ENCODE measurements at places on chromosomes 11 and 22.
A peak's percentile ranks its signal among the peaks of the same experiment; 100 is the strongest.

GRCh38 chr22:26238596-26238995 is 69.3 kb downstream of the SEZ6L start:
- DNase-seq: no peak

- DNase-seq: no peak
These were observed 4.5 kb downstream of the KCNQ1OT1 start for GRCh38 chr11:2694995-2695939.

DNA sequence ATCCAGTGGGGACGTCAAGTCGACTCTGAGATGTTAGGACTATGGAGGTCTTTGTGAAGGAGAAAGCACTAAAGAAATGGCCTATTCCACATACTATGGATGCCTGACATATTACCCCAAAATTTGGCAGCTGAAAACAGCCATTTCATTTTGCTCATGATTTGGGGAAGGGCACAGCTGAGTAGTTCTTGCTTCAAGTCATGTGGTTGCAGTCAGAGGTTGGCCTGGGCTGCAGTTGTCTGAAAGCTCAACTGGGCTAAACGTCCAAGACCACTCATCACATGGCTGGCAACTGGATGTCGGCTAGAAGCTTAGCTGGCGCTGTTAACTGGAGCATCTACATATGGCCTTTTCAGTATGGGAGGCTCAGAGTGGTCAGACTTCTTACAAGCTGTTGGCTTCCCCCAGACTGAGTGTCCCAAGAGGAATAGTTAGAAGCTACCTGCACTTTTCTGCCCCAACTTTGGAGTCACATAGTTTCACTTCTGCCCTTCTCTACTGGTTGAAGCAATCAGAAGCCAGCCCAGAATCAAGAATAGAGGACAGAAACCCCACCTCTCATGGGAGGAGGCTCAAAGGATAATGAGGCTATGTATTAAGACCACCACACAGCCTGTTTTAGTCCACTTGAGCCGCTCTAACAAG is 14.1 kb downstream of the SLC35C1 start:
- DNase-seq: no peak

- DNase-seq: no peak
These were observed 33.7 kb downstream of the WNT11 start for GRCh38 chr11:76172583-76172982.

- no peak for DNase-seq
These were observed 273.2 kb downstream of the DCDC1 start for GRCh38 chr11:31096191-31096805.

GRCh38 chr11:63621071-63621470 is 6.8 kb upstream of the PLAAT3 start:
- DNase-seq: no peak

DNA sequence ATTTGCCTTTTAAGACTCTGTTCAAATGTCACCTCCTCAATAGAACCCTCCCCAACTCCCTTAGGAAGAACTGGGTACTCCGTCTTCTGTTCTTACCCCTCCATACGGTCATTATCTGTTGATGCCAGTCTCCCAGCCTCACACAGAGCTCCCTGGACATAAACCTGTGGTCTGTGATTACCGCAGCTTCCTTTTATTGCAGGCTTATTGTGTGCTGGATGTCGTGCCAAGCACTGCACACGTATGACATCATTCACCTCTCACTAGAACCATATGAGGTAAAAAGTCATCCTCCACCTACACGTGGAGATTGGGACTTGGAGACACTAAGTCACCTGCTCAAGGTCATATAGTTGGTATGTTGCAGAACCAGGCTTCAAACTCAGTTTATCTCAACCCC is 15.3 kb downstream of the PTPN5 start:
- DNase-seq: no peak

GRCh38 chr22:44340271-44341239 is 27.8 kb upstream of the SHISAL1 start:
- DNase-seq: no peak

DNA sequence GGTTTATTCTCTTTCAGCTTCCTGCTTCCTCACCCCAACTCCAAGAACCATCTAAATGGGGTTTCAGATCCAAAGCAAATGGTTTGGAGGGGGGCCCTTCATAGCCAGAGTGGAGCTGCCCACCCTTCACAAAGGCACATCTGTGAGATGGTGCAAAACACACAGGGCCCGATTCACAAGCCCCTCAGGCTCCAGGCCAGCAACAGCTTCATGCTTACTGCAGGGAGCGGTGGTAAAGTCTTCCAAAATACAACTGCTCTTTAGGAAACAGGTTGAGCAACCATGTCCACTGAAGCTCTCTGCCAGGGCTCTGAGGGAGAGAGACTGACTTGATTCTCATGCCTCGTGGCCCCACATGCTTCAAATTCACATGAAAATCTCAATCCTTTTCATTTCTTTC is 213.0 kb upstream of the NARS2 start:
- DNase-seq: no peak

- no peak for DNase-seq
These were observed 2.1 kb upstream of the LRRC32 start for GRCh38 chr11:76672431-76673175.

DNA sequence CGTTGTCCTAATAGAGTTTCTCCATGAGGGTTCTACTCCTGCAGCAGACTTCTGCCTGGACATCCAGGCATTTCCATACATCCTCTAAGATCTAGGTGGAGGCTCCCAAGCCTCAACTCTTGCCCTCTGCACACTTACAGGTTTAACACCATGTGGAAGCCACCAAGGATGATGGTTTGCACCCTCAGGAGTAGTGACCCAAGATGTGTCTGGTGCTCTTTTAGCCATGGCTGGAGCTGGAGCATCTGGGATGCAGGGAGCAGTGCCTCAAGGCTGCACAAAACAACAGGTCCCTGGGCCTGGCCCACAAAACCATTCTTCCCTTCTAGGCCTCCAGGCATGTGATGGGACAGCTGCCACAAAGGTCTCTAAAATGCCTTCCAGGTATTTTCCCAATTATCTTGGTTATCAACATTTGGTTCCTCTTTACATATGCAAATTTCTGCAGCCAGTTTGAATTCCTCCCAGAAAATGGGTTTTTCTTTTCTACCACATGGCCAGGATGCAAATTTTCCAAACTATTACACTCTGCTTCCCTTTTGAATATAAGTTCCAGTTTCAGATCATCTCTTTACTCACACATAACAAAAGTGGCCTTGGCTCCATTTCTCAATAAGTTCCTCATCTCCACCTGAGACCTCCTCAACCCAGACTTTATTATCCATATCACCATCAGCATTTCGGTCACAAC is 69.5 kb upstream of the GNAZ start:
- DNase-seq: no peak

- DNase-seq: no peak
These were observed 4.2 kb downstream of the CDKN1C start for GRCh38 chr11:2881076-2881980.

DNA sequence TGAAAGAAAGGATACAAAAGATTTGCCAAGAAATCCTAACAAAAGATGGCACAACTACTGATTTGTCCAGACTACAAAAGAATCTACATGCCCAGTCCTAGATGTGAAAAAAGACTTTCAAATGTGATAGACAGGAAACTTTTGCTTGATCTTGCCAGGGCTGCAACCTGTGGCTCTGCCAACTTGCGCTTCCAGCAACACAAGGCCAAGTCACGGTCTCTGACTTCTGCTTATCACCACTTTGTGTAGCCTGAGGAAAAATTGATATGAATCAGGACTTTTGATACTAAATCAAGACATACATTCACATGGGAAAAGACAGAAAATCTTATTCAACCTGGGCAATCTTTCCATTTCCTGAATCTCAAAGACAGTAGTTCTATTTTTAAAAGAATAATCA is 366.0 kb downstream of the RAB38 start:
- no peak for DNase-seq

DNA sequence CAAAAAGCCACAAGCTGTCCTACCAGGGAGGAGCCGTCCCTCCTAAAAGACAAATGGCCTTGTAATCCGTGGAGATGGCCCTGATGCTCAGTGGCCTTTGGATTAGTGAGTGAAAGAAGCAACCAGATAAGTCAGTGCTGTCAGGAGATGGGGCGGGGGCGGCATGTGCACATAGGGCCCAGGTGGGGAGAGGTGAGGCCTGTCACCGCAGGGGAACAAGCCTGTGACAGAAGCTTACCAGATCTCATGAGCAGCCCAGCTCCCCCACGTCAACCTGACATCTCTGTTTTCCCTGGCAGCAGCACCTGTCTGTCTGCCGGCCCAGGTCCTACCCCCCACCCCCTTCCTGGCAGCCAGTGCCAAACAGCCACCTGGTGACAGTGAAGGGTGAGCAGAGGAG is 162.6 kb downstream of the BUD13 start:
- no peak for DNase-seq

DNA sequence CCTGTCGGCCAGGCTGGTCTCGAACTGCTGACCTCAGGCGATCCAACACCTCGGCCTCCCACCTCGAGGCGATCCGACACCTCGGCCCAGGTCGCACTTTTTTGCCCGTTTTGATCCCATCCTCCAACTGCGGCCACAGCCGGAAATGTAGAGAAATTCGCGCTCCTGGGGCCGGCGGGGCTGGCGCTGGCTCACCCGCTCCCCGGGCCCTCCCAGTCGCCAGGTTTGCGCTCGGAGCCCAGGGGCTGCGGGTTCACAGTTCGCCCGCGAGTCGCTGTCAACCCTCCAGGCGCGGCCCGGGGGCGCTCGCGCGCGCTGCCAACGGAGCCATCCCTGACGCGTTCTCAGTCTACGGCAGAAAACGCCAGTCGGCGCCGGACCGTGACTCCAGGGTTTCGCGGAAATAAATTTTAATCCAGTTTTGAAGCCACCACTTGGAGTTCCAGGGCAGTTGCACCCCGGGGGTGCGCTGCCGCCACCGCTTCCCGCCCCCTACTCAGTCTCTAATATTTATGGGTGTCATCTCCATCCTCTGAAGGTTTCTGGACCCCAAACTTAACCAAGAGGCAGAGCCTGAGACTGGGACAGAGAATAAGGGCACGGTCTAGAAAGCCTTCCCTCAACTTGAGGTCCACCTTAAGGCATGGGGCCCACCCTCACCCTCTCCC is 1.5 kb upstream of the KLHDC7B start:
- DNase-seq: peak; percentile 93

GRCh38 chr22:48855593-48856307 is 971.9 kb downstream of the BRD1 start:
- peak; percentile 49 for DNase-seq

DNA sequence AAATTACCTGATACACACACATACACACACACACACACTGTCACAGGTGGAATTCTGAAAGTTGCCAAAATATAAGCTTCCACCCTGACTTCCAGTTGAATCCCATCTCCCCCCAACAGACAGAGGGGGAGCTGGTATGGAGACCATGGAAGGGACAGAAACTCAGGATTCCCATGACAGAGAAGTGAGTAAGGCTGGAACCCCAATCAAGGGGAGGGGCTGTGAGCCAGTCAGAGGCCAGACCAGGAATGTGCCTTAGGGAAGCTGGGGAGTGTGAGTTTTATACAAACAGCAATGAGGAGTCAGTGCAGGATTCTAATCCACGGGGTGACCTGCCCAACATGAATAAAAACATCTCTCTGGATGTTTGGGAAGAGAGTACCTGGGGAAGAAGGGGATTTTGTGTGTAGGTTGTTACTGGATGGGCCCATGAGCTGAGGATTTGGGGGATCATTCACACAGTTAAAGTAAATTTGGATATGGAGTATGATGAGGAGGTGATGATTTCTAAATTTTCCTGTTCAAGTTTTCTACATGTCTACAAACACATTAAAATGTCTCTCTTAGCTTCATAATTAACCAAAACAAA is 38.7 kb upstream of the TOP3B start:
- DNase-seq: no peak

DNA sequence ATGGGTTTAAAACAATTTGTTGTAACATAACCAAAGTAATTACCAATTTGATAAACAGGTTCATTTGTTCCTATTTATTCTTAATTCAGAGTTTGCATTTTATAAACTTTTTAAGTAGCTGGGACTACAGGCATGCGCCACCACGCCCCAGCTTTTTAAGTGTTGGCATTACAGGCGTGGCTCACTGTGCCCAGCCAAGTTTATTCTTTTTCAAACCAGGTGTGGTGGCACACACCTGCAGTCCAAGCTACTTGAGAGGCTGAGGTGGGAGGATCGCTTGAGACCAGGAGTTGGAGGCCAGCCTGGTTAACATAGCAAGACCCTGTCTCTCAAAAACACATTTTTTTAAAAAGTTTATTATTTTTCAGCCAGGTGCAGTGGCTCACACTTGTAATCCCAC is 19.1 kb downstream of the PPFIA1 start:
- DNase-seq: no peak

DNA sequence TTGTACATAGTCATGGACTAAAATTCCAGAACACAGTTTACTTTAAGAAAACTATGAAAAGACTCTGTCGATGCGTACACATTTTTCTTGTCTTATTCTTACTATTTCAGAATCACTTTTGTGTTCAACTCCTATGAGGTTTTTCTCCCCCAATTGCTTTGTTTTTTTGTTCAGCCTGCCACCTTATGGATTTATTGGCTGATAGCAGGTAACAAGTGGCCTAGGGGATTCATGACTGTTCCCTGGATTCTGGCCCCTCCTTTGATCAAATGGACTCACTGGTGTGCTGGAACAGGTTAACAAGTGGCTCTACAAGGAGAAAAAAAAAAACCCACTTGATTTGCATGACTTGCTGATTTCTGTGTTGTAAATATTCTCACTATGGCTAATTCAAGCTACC is 10.6 kb downstream of the MMP20 start:
- DNase-seq: no peak

DNA sequence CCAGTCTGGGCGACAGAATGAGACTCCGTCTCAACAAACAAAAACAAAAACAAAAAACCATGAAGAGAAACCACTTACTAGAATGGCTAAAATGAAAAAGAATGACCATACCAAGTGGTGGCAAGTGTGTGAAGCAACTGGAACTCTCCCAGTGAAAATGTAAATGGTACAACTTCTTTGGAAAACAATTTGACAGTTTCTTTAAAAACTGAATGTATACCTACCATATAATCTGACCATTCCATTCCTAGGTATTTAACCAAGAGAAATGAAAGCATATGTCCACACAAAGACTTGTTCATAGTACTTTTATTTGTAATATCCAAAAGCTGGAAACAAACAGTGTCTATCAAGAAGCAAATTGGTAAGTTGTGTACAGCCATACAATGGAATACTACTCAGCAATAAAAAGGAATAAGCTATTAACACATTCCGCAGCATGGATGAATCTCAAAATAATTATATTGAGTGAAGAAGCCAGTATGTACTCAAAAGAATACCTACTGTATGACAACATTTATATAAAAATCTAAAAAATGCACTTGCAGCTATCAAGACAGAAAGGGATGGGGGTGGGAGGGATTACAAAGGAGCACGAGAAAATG is 27.7 kb downstream of the DGCR2 start:
- DNase-seq: no peak

GRCh38 chr11:57779276-57779675 is 17.7 kb downstream of the CTNND1 start:
- DNase-seq: no peak

DNA sequence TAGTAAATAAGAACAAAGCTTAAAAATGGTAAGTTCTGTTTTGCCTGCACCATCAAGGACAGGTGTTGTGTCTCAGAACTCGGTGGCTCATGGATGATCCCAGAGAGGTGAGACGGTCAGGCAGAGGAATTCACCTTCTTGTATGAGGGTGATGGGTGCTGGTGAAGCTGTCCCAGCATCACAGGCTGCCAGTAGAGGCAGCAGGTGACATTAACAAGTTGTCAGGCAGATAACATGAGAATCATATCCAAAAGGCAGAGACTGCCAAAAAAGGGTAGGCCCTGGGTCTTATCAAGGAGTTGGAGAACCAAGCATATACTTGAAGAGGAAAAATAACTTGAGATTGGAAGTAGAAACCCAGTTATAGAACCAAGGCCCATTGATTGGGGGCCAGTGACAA is 437.8 kb downstream of the DYNC2H1 start:
- DNase-seq: no peak

- DNase-seq: peak; percentile 57
These were observed 171.3 kb downstream of the BRD1 start for GRCh38 chr22:49656291-49656851.

Data from posterior cingulate gyrus (tissue), 11 donors.